ENCODE measurements at places on chromosomes 13 and 19. TPM values are rescaled to one million over a fixed set of nuclear protein-coding genes. Genes with fewer than 3 reads are reported as not detected.

The ZNF426 gene
- 5.5 TPM for total RNA-seq

The DNAAF3 gene
- total RNA-seq, result 1.1 TPM

The TRIM13 gene
- 17.8 TPM for total RNA-seq

The DHDH gene
- total RNA-seq, result 0.33 TPM

The ZNF836 gene
- total RNA-seq, result 3.3 TPM

The CAMSAP3 gene
- total RNA-seq, result 12.6 TPM

The ANGPTL8 gene
- not detected for total RNA-seq

The ZNF723 gene
- not detected for total RNA-seq

The SLC15A1 gene
- 0.33 TPM for total RNA-seq

The KLK4 gene
- total RNA-seq, result not detected

The SHC2 gene
- 0.07 TPM for total RNA-seq

The CEACAM7 gene
- total RNA-seq, result 0.71 TPM

The C13orf46 gene
- not detected for total RNA-seq

The LRG1 gene
- 0.56 TPM for total RNA-seq

The KLK10 gene
- 202 TPM for total RNA-seq

The KLK12 gene
- 33.1 TPM for total RNA-seq

The ZNF534 gene
- total RNA-seq, result not detected

The IGFL1 gene
- total RNA-seq, result 0.37 TPM

The KLK3 gene
- total RNA-seq, result not detected

The CFD gene
- 3.5 TPM for total RNA-seq

The P2RY11 gene
- 3.7 TPM for total RNA-seq

The ZNF541 gene
- total RNA-seq, result not detected

The SWSAP1 gene
- 2.5 TPM for total RNA-seq

The SLC25A30 gene
- 5.9 TPM for total RNA-seq

The CALR3 gene
- 0.78 TPM for total RNA-seq

The APC2 gene
- 0.07 TPM for total RNA-seq

The NOVA2 gene
- total RNA-seq, result not detected

Data from airway epithelial cell (primary cell).